ENCODE measurements at places on chromosomes 13 and 19.
A peak's percentile ranks its signal among the peaks of the same experiment; 100 is the strongest.

GRCh38 chr13:91948736-91949135 is 550.3 kb downstream of the GPC5 start:
- DNase-seq, result no peak

GRCh38 chr19:55898911-55899310 is 33.2 kb downstream of the NLRP13 start:
- no peak for DNase-seq

- DNase-seq, result no peak
Observed at GRCh38 chr19:5951338-5951861, 26.5 kb downstream of the RANBP3 start.

- peak; percentile 69 for DNase-seq
Observed at GRCh38 chr19:6459262-6460098, at the start of gene SLC25A23. Gene SLC25A23 (minus strand): TSS chr19:6459792. CDS start chr19:6459628, 164 bp downstream.

DNA sequence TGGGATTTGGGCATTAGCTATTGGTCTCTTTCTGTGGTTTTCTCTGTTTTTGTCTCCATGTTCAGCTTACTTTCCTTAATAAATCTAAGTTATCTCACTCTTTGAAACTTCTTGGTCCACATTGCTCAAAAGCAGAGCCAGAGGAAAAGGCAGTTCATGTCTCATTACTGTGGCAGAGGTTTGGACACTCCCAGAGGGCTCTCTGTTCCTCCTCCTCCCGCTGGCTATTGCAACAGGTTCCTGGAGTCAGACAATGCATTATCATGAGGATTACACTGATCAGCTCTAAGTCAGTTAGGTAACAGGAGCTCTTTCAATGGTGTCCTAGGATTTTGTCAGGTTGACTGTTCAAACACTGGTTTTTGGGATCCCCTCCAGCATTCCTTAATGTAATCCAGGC is 298.8 kb downstream of the NDFIP2 start:
- DNase-seq, result no peak

DNA sequence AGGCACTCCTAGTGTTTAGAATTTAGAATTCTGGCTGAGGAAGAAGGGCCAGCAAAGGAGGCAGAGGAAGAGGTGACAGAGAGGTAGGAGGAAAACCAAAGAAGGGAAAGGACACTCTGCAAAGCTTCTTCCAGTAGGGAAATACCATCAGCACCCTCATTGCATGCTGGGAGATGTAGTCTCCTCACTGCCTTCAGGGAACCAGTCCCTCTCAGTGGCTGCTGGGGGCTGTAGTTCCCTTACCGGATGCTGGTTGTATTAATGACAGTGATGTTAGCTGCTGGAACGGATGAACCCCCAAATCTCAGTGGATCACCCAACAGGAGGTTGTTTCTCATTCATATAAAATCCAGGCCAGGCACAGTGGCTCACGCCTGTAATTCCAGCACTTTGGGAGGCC is 10.1 kb downstream of the GRIN2D start:
- DNase-seq, result no peak

GRCh38 chr19:37007587-37008220 is 70.5 kb upstream of the ZNF420 start:
- DNase-seq, result peak; percentile 41

DNA sequence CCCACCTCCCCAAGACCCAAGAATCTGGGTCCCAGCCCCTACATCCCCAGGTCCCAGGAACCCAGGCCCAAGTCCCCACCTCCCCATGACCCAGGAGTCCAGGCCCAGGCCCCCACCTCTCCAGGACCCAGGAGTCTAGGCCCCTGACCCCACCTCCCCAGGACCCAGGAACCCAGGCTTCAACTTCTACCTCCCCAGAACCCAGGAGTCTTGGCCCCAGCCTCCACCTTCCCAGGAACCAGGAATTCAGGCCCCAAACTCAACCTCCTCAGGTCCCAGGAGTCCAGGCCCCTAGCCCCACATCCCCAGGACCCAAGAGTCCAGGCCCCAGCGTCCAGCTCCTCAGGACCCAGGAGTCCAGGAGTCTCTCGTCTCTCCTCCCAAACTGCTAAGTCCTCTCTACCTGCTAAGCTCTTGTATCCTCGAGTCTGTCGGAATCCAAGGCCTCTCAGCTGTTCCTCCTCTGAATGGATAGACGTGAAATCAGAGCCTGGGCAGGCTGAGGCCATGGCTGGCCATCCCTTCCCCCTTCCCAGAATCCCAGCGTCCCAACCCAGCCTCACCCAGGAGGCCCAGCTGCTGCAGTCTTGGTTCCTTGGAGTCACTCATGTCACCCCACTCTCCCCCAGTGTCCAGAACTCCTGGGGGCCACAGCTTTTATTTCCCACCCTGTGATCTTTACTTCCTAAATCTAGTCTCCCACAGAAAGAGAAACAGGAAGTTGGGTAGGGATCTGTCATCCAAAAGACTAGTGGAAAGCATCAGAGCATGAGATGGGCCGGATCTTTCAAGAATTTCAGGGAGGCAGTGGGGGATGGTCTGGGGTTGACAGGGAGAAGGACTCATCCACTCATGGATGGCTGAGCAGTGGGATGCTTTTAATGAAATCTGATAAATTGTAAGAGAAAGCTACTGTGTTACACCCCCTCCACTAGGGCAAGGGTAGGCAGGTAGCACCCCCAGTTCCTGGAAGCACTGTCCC is at the start of gene CD209:
Gene CD209 (minus strand): TSS at position 632 of the 982 bp plus-strand sequence. CDS start 23 bp downstream, at position 609.
- no peak for DNase-seq

- DNase-seq, result peak; percentile 48
Observed at GRCh38 chr19:45515081-45515624, 7.9 kb downstream of the VASP start.

GRCh38 chr19:49409441-49410029 is 13.7 kb downstream of the PTH2 start:
- DNase-seq, result no peak

- DNase-seq, result no peak
Observed at GRCh38 chr13:114130131-114130836, 2.1 kb downstream of the RASA3 start.

DNA sequence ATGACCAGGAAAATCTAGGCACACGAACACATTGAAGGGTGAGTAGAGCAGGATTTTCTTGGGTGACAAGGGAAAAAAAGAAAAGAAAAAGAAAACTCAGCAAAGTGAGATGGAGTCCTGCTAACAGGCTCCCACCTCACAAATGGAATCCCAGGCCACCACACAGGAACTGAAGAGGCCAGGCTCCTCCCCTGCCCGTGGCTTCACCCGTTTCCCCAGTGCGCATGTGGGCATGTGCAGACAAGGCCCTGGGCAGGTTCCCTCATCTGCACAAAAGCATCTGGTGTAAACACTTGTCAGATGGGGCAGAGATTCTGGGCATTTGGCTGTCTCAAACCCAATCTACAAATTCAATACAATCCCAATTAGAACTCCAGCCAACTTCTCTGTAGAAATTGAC is 24.5 kb downstream of the CFAP97D2 start:
- DNase-seq, result no peak

GRCh38 chr13:26460648-26461047 is 96.8 kb upstream of the WASF3 start:
- DNase-seq, result no peak

DNA sequence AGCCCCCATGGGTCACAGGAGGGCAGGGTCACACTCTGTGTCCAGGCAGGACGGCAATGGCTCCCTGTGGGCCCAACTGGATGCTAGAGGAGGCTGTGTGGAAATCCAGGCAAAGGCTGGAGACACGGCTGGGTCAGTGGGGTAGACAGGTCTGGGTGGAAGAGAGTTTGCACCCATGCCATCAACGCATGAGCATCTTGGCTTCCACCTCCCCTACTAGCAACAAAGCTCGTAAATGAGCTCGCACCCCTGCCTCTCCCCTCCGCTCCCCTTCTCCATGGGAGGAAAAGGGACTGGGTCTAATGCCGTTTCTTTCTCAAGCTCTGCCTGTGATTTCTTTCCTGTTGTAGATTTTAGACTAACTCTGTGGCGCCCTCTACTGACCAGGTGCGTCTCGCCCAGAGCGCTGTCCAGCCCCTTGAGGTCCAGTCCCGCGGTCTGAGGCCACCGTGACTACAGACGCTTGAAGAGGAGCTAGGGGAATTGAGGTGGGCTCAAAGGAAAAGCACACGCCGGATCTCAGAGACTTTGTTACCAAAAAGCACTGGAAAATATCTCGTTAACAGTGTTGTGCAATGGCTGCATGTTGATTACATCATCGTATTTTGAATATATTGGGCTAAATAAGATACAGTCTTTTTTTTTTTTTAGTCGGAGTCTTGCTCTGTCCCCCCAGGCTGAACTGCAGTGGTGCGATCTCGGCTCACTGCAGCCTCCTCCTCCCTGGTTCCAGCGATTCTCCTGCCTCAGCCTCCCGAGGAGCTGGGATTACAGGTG is 50.7 kb upstream of the USP29 start:
- no peak for DNase-seq

- DNase-seq, result no peak
Observed at GRCh38 chr13:98111168-98112098, 31.5 kb upstream of the FARP1 start.

GRCh38 chr13:107375701-107376340 is 807.9 kb upstream of the ARGLU1 start:
- no peak for DNase-seq

DNA sequence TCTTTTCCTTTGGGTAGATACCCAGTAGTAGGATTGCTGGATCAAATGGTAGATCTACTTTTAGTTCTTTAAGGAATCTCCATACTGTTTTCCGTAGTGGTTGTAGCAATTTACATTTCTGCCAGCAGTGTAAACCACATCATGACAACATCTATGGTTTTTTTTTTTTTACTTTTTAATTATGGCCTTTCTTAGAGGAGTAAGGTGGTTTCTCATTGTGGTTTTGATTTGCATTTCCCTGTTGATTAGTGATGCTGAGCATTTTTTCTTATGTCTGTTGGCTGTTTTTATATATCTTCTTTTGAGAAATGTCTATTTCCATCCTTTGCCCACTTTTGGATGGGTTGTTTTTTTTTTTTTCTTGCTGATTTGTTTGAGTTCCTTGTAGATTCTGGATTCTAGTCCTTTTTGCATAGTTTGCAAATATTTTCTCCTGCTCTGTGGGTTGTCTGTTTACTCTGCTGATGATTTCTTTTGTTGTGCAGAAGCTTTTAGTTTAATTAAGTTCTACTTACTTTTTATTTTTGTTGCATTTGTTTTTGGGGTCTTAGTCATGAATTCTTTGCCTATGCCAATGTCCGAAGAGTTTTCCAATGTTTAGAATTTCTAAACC is 38.8 kb downstream of the TDRD3 start:
- no peak for DNase-seq

DNA sequence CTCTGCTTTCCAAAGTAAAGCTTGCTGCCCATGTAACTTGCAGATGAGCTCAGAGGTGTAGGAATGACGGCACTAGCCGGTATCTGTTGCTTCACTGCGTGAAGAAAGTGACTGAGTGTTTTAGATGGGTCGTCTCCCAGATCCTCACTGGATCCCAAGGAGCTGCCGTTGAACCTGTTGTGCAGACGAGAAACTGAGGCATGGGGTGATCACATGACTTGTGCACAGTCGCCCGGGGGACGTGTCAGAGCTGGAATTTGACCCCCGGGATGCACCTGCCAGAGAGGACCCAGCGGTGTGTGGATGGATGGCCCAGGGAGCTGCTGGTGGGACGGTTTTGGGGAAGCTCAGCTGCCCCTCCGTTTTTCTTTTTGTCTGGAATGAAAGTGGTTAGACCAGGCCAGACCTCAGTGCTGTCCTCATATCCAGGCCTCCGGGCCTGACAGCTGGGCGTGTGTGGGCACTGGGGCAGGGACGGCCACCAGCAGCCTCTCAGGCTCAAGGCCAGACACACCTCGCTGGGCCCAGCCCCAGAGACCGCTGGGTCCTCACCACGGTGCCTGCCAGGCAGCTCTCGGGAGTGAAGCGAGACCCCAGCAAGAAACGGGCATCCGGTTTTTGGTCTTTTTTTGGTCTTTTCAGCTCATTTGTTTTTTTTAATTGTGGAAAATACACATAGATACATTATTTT is 12.5 kb downstream of the ARID3A start:
- DNase-seq, result no peak

Data from activated naive CD8-positive, alpha-beta T cell treated with anti-CD3 and anti-CD28 coated beads, Interleukin-2, amount 50 U/mL, for 24 hours (primary cell).